ENCODE measurements at places on chromosomes 4 and X.

DNA sequence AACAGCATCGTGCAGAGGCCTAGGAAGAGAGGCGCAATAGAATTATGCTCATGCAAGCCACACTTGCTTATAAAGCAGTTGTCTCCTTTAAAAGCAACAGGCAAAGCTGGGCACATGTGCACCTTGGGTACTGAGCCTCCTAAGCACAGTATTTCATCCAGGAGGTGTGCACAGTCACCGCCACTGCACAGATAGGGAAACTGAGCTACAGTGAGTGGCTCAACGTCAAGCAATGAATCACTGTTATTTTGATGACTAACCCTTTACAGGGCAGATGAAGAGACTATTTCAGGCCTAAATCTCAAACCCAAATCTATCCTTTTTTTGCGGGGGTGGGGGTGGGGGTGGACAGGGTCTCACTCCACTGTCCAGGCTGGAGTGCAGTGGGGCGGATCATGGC lies 42.3 kb downstream of the BCOR start:
- no peak for DNase-seq

DNA sequence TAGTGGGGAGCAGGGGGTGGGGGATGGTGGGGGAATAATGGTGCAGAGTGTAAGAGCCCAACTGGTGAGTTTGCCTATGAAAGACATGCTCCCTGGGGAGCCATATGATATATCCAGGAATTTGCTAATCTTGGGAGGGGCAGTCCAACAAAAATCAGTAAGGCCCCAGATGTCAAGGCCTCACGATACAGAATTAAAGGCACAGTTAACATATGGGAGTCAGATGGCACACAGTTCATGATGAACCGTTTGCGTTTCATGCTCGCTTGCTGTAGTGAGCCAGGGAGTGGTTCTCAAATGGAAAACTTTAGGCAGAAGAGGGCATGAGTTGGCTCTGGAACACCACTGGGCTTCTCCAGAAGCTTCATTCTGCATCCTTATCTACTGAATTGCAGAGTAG lies 33.9 kb upstream of the VCX2 start:
- DNase-seq = no peak

DNA sequence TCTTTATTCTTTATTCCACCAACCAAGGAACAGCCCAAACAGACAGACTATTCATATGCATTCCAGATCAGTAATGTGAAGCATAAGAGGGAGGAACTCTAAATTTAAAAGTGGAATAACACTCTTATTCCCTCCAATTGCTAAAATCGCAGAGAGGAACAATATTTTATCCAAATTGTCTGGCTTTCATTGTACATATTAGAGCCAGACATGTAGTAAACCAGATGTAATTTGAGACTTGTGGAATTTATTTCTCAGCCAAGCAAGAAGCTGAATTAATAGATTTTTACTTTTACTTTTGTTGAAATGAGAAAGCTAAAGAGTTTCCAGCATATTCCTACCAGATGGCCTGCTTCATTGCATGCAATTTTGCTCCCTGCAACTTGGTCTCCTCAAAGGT lies 674.6 kb upstream of the SLIT2 start:
- no peak for DNase-seq

GRCh38 chr4:61405307-61405706 lies 205.2 kb downstream of the ADGRL3 start:
- DNase-seq = no peak

DNA sequence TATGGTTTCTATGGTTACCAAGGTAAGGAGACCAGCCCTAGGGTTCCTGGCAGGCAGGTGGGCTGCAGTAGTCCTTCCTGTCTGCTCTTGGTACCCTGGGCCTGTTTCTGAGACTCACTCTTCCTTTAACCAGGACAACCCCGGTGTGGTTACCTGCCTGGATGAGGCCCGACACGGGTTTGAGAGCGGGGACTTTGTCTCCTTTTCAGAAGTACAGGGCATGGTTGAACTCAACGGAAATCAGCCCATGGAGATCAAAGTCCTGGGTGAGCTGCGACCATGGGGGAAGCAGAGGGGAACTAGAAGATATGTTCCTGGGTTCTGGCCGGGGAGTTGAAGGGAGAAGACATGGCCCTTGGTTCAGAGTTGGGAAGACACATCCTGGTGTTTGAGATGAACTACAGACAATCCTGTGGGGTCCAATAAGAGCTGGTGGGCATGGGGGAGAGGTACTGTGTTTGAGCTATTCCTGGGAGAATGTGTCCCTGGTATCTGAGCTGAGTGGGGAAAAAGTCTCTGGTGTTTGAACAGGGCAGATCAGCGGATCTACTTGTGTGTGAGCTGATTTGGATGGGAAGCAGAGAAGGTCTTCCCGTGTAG lies 7.8 kb downstream of the UBA1 start:
- DNase-seq = no peak

DNA sequence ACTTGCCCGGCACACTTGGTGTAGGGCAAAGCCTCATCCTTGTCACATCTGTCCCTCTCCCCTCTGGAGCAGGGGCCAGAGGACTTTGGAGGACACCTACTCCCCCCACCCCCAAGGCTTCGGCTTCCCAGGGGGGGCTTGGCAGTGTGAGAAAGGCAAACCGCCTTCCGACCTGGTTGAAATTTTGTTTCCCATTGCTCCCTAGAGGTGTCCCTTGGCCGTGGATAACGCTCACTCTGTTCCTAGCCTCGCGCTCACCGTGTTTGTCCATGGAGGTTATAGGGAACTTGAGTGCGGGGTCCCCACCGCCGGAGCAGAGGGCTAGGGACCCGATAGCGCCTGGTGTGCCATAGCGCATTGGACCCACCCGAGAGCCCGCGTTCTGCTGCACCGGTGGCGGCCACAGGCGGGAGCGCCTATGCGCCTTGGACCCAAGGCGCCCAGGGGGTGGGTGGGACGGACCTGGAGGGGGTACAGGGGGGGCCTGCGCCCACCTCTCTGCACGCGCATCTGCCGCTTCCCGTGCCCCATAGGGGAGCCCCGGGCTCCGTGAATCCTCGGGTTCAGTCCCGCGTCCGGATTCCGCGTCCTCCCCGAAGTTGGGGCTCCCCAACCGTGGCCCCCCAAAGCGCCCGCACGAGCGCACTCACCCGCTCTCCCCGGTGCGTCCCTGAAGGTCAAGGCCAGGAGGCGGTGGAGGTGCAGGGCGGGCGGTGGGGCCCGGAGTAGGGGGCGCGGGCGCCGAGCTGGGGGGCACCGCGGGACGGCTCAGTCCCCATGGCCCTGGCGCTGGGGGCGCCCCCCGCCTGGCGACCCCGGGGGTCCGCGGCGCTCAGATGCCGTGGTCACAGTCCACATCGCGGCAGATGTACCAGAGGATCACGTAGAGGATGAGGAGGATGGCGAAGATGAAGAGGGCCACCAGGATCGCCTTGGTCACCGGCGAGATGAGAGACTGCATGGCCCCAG lies 82.7 kb upstream of the DHRSX start:
- no peak for DNase-seq

DNA sequence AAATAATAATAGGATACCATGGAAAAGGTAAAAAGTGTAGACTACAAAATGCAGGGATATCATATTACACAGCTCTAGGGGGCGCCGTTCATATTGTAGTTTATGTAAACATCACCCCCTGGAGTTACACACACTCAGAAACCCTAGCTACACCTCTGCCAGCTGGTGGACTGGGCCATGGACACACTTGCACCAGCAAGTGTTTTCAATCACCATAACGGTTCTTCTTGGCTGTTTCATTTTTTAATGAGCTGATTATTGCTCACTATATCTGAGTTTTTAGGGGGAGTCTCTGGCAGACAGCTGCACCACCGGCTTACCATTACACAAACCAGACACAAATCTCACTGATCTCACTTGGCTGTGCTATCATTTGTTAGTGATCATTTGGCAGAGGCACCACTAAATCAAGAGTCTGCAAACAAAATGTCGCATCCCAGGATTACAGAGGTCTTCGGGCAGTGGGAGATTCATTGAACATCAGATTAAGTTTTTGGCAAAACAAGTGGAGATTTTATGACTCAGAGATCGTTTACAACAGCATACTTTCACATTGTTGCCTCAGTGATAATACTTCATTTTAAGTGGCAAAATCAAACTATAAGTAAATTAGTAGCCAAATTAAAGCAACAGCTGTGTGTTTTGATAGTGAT lies 185.7 kb downstream of the UNC5C start:
- no peak for DNase-seq

- no peak for DNase-seq
Measured at GRCh38 chr4:140095694-140096482, 58.1 kb downstream of the MAML3 start.

GRCh38 chr4:1241936-1242505 lies 6.9 kb downstream of the CTBP1 start:
- DNase-seq = no peak

- no peak for DNase-seq
Measured at GRCh38 chr4:1821679-1822567, 28.8 kb downstream of the FGFR3 start.

GRCh38 chr4:2296631-2297601 lies 35.0 kb upstream of the MXD4 start:
- DNase-seq = no peak

DNA sequence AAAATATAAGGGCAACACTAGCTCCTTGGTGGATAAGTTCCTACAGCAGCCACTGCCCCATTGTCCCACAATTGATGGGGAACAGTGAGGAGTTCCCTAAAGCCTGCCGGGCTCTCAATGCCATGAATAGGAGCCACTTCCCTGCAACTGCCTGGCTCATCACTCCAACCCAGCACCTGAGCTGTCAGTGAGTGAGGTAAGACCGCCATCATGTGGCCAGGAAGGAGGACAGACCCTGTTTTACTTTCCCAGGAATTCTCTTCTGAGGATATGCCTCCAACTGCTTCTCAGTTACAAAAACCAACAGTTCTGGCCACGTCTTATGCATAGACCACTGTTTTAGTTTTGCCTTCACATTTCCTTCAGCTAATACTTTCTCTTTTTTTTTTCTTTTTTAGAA lies 45.5 kb downstream of the SRPX start:
- peak; percentile 56 for DNase-seq

DNA sequence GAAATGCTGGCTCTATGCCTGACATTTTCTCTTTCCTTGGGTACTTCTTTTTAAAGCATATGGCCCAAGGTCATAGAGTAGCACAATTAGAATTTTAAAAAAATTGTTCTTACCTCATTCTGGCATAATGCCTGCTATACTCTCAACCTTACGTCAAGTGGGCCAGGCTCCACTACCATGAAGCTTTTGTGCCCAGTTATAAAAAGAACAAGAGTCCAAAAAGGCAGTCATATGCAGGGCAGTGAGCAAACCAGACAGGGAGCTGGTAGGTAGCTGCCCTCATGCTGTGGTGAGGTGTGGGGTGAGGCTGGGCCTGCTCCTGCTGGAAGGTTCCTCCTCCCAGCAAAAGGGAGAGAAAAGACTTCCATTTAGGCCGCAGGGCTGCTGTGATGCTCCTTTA lies 64.4 kb upstream of the UCP1 start:
- no peak for DNase-seq

- DNase-seq = no peak
Measured at GRCh38 chr4:112130906-112131305, 14.3 kb upstream of the FAM241A start.

DNA sequence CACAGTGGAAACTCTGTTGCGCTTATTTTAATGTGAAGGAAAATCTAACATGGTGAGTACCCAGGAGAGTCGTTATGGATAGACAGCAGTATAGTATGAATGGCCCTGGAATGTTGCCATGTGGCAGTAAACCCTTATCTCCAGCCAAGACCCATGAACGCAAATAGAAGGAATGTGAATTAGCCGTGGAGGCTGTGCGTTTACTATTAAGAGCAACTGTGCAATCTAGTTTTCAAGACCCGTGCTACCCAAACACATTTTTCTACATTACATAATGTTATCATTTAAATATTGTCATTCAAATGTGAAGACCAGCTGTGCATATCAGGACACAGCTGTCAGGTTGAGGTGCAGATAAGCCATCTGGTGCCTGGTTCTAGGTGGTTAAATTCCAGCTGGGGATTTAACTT lies 13.3 kb upstream of the AGA start:
- peak; percentile 37 for DNase-seq

GRCh38 chrX:7062903-7063302 lies 84.6 kb upstream of the STS start:
- DNase-seq = no peak

DNA sequence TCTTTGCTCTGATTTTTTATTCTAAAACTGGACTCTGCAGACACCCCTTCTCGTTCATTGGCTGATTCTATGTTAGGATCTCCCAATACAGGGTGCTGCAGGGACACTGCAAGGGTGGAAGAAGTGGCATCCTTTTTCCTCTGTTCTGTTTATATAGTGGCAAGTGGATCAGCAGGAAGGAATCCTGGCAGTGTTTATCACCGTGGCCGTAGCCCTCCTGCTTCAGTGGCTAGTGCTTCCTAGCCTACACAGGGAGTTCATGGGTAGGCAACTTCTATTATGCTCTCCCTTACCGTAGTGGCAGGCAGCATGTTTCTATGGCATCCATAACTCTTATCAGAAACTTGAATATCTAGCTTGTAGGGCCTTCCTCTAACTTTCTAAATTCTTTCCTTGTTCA lies 6.4 kb upstream of the AP1AR start:
- no peak for DNase-seq

DNA sequence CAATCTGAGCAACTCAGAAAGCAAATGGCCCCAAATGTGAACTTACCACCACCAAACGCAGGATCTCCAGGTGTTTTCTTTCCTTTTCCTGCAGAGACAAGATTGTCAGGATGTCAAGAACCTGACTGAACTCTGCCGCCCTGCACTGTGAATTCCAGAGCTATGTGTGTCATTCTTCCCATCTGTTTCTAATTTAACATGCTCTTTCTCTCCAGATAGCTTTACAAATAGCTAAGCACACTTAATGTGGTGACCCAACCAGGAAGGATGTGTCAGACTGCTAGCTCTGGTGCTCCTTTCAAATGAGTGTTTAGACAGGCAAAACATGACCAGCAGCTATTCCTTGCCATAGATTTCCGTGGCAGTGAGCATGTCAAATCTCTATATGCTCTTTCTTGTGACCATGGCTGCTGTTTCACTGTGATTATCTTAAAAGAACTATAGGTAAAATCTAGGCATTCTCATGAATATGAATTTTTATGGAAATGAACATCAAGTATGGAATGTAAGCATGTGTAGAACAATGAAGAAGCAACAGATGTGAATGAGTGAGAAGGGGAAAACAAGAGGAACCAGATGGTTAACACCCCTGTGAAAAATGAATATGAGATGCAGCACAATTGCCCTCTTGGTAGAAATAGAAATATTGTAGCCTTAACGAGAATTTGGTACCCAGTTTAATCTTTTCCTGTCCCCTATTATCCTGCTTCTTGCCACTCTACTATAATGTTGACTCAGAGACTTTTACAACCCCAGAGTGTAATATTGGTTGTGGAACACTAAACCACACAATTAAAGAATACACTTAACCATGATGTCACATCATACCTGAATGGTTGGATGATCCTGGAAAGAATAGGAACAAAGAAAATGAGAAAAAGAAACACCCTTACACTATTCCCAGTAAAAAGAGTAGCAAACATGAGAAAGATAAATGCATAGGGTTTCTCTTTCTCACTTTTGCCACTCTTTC lies 247.8 kb upstream of the DKK2 start:
- no peak for DNase-seq

- no peak for DNase-seq
Measured at GRCh38 chr4:161714931-161715330, 448.9 kb downstream of the FSTL5 start.

GRCh38 chr4:179278647-179279046 lies 1836.4 kb upstream of the AGA start:
- no peak for DNase-seq

- DNase-seq = no peak
Measured at GRCh38 chrX:48883729-48884128, 13.8 kb downstream of the TIMM17B start.
